ENCODE measurements at places on chromosomes 7 and 10.

DNA sequence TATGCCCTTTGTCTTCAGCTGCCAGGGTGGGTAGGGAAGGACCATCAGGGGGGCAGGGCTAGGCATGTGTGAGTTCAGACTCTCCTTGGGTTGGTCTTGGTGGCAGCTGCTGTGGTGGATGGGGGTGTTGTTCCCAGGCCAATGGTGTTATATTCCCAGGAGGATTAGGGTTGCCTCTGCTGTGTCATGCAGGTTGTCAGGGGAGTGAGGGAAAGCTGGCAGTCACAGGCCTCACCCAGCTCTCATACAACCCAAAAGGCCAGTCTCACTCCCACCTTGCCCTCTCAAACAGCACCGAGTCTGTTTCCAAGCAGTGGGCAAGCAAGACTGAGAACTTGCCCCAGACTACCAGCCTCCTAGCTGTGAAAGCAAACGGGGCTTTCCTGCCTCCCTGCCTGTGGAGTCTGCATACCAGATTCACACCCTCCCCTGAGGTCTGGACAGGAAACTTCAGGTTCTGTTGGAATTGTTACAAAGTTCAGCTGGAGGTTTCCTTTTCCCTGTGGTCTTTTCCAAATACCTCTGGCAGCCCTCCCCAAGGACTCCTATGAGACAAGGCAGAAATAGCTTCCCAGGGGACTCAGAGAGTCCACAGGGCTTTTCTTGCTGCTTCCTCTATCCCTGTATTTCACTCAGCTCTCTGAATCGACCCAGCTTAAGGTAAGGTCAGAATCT, 1.4 kb downstream of the HYAL4 start:
- DNase-seq = no peak

- DNase-seq = no peak
Observed at GRCh38 chr7:2559283-2559950, 638 bp downstream of the IQCE start.

GRCh38 chr10:16581202-16581601, 59.5 kb upstream of the C1QL3 start:
- no peak for DNase-seq

DNA sequence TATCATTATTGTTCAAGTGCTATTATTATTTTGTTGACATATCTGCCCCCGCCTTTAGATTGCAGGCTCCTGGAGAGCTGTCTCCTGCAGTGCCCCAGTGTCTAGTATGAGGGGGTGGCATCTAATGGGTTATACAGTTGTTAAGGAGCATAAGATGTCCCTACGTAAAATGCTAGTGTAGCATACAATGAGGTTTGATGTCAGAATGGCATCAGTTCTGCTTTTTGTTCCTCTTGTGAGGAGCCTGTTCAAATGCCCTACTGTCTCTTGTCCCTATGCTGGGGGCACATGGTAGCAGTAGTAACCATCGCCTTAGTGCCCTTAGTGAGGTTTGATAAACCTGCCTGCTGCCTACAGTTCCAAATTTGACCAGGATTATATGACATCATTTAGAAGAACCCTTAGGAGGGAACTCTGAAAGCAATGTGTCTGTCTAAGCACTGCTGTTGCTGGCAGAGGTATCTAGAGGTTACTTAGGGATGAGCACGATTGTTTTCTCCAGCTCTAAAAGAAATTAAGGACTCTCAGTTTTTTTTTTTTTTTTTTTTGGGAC, 9.7 kb downstream of the CREM start:
- DNase-seq = no peak

DNA sequence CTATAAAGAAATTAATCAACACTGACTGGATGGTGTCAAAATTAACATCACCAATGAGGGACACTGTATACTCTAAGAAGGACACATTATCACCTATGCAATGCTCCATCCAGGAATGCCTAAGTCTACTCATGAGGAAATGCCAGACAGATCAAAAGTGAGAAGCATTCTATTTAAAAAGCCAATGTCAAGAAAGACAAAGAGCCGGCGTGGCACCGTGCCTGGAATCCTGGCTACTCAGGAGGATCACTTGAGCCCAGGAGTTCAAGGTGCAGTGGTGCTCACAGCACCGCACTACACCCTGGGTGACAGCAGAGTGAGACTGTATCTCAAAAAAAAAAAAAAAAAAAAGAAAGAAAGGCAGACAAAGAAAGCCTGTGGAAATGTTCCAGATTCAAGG, 45.5 kb upstream of the ANAPC16 start:
- DNase-seq = no peak

DNA sequence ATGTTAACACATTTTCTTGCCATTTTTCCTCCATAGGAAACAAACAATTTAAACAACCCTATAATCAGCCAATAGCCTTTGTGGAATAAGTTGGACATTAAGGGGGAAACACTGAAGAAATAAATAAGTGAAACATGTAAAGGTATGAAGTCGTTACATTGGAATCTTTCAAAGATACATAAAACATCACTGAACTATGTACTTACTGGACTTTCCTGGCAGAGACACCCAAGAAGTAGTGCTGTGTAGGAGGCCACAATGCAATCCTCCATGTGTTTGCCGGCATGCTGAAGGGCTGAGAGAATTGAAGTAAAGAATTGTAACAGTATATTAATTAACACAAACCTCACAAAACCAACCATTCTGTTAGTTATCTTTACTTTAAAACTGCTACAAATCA, 76.5 kb upstream of the GRID1 start:
- no peak for DNase-seq

DNA sequence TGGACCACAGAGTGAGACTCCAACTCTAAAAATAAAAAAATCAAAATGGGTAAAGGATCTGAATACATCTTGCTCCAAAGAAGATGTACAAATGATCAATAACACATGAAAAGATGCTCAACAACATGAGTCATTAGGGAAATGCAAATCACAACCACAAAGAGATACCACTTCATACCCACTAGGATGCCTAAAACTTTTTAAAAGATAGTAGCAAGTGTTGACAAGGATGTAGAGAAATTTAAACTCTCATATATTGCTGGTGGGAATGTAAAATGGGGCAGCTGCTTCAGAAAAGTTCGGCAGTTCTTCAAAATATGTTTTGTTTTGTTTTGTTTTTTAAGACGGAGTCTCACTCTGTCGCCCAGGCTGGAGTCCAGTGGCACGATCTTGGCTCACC, 45.7 kb upstream of the GTF2IRD1 start:
- no peak for DNase-seq

DNA sequence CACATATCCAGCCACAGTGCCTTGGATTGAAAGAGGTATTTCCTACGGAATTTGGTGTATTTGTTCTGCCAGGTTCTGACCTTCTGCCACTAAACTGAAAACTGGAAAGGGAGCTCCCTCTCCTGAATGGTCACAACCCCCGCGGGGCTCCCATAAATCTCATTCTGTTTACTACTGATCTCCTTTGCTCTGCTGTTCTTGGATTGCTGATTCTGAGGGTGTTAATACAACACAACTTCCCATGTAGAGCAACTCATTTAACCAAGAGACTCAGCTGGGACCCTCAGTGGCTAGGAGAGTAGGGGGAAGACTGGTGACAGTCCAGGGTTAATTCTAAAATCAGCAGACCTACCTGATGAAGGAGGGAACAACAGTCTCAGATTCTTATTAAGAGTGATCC, 662.9 kb downstream of the INHBA start:
- no peak for DNase-seq

DNA sequence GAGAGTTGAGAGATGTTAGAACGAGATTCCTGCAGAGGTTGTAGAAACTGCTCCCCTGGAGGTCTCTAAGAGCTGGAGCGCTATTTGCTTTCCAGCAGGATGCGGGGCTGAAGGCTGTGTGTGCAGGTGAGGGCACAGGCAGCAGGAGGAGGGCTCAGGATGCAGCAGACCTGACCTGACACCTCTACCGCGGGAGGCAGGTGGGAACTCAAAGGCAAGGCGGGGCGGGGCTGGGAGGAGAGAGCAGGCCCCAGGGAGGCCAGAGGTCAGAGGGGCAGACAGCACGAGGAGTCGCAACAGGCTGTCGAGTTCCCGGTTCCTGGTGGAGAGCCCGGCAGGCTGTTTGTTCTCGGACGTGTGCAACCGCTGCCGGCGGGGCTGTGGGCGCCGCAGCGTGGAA, 7.9 kb upstream of the CRTAC1 start:
- DNase-seq = no peak

DNA sequence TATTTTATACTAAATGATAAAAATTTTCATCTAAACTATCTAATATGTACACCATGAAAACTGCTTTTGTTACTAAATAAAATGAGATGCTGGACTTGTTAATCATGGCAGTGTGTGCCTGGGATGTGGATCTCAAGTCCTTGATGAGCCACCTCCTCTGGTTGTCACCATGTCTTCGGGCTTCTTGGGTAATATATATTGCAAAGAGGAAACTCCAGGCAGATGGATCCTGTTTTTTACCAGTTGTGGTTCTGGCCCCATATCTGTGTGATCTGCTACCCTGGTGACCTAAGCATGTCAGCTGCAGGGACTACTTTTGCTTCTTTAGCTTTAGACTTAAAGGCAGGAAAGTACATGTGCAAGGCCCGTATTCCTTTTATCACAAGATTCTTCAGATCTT, 46.2 kb downstream of the TMEM60 start:
- DNase-seq = no peak
